ENCODE measurements at places on chromosomes 16 and 17.

GRCh38 chr17:31593806-31594205, 202.3 kb downstream of the RAB11FIP4 start:
- DNase-seq = no peak

GRCh38 chr16:28623172-28623711, 13.4 kb upstream of the SULT1A1 start:
- no peak for DNase-seq

DNA sequence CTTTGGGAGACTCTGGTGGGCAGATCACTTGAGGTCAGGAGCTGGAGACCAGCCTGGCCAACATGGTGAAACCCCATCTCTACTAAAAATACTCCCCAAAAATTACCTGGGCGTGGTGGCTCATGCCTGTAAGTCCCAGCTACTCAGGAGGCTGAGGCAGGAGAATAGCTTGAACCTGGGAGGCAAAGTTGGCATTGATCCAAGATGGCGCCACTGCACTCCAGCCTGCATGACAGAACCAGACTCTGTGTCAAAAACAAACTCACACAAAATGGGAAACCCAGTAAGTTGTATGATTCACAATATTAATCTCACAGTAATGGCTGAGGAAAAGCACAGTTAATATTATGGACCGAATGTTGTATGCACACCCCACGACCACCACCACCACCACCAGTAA, 24.3 kb downstream of the WSB1 start:
- no peak for DNase-seq

DNA sequence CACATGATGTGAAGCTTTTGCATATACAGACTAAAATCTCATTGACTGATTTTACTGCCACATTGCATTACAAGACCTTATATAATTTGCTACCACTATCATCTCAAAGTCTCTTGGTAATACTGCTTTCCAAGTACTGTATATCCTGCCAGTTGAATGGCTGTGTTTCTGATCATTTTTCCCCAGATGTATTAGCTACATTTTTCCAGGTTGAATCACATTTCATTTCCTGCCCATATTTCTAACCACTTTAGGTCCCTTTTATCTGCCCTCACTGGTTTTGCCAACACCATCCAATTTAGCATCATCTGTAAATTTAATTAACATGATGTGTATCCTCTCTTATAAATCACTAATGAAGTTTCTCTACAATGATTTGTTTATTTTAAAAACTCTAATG, 365.7 kb upstream of the PMFBP1 start:
- DNase-seq = no peak

DNA sequence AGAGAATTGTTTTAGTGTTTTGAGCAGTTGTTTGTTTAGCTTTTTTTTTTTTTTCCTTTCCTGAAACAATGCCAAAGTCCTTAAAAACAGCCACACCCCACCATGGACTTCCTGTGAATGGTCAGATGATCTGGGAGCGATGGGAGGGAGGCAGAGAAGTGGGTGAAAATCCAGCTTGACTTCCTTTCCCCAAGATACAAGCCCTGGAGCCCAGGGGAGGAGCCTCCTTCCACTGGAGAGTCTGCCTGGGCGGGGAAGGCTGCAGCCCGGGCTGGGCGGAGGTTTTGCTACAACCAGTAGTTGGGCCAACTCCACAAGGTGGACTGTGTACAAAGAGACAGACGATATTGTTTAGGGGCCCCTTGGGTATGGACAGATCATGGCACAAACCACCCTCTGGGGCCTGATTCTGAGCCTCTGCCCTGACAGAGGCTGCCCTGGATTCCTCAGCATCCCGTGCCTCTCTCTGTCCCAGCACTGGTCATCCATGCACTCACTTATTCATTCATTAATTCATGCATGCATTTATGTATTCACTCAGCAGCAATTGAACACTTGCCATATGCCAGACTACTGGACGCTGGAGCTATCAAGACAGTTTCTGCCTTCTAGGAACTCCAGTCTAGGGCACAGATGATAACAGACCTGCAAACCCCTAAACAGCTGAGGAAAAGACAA, 29.8 kb downstream of the WSB1 start:
- DNase-seq = no peak

- DNase-seq = no peak
These were observed 6.5 kb upstream of the CHD3 start for GRCh38 chr17:7882068-7882467.

- DNase-seq = no peak
These were observed 41.6 kb downstream of the PIMREG start for GRCh38 chr17:6485646-6486412.

DNA sequence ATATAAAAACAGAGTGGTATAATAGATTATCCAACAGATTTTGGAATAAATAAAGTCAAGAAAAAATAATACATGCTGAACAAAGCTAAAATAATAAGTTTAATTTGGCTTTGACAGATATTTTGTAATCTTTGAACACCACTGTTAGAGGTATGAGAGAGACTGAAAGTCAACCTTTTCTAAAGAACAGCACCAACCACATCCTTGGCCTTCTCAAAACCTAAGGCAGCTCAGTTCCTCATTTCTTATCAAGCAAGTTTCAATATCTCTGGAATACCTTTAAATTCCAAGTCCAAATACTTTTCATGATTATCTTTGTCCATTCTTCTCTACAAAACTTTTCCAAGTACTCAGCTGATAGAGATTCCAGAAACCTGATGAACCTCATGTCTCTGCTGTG, 1603.8 kb downstream of the CDH8 start:
- DNase-seq = no peak

DNA sequence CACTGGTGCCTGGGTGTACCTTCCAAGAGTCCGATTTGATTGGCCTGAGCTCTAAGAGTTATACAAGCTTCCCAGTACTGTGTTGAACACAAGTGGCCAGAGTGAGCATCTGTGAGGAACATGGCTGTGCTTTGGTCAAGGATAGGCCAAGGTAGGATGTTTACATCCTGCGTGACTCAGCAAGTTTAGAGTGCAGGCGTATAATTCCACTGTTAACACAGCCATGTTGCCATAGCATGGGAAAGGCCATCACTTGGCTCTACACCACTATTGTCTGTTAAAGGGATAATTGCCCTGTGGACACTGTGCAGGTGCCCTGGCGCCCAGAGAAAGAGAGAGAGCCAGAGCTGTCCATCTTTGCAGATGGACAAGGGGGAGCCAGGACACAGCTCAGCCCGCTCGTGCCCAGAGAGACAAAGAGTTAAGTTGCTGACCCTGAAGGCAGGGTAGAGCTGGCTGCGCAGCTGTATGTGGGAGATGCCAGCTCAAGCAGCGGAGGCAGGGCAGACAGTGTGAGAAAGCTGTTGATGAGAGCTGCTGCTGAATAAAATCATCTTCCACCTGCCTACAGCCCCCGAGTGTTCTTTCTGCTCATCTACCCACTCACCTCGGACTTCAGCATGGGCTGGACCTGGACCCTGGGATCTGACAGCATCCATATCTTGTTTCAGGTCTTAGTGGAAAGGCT, 11.7 kb downstream of the CFAP52 start:
- no peak for DNase-seq

- DNase-seq = no peak
These were observed 241.1 kb downstream of the SOX9 start for GRCh38 chr17:72361892-72362291.

- DNase-seq = no peak
These were observed 282.9 kb upstream of the N4BP1 start for GRCh38 chr16:48892893-48893292.

DNA sequence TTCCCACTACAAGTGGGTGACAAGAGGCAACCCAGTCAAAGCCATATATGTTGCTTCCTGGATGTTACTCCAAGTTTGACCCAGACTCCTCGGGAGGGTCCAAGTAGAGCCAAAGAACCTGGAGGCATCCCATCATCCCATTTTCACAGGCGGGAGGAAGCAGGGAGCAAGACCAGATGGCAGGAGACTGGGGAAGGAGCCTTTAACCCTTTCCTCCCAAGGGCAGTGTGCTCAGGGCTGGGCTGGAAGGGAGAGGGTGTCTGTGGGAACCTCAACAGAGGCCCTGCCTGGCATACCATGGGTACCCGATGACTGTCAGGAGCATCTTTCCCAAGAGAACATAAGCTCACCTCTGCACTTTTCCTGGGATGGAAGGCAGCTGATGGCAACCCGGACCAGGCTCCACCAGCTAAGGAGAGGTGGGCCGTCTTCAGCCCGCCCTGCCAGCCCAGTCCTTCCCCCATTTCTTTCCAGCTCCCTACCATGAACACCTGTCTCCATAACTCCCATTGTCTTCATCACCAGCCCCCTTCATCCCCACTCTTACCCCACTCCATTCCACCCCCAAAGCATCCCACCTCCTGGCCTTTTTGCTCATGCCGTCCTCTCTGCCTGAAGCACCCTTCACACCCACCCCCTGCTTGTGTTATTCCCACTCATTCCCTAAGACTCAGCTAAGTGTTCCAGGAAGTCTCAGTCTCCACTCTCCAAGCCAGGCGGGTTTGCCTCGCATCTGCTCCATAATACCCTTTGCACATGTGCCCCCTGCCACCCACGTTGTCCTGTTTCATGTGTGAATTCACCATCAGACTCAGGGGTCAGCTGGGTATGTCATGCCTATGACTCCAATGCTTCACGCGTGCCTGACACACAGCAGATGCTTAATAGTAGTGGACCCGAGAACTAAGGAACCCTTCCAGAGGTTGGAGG, 5.9 kb upstream of the SLC16A5 start:
- DNase-seq = no peak

DNA sequence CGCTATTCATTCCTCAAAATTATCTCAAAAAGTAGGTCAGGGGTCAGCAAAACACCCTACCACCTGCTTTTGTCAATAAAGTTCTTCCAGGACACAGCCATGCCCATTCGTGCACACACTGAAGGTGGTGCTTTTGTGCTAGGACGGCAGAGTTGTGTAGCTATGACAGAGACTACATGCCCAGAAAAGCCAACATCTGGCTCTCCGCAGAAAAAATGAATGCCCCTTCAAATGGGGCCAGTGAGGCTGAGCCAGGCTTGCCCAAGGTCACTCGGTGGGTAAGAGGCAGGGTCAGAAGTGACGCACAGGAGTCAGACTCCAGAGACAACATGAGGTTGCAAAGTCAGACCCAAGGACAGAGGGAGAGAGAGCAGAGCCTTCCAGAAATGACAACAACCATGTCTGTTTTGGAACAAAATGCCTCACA, 200.1 kb downstream of the XYLT1 start:
- DNase-seq = no peak

DNA sequence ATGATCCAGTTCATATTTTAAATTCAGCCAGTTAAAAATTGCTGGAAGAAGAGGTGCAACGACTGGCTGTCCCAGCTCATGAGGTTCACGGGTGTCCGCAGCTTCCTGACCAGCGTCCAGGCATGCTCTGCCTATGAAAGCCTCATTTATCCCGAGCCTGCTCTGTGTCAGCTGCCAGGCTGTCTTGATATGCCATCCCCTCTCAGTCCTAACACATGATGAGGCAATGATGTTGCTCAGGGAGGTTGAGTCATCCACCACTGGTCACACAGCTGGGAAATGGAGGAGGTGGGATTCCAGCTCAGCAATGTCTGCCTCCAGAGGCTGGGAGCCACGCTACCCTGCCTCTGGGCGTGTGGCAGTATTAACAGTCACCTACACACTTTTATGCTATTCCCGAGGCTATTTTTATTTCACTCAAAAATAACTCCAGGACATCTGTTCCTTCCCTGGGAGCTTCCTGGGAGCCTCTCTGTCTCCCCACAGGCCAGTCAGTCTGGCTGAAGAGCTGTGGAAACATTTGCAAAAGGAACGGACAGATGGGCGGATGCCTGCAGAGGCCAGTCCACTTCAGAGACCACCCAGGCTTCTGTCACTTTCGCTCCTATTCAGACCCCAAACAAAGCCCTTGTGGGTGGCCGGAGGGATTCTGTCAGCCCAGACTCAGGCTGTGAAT, 22.5 kb downstream of the RAB11FIP4 start:
- no peak for DNase-seq

DNA sequence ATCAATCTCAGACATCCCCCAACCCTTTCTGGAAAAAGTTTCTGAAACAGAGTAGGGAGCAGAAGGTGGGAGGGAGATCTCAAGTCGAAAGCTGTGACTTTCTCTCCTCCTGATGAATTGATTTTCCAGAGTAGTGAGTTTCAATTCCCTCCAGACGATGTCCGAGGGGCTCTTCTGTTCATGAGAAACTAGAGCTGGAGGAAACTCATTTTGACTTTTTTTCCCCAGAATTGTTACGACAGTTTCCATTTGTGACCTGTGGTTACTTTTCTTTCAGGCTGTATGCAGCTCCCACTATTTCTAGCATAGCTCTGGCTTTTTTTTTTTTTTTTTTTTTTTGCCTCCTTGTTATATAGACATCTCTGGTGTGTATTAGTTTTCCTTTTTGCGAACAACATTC, 422.1 kb upstream of the SALL1 start:
- DNase-seq = no peak

DNA sequence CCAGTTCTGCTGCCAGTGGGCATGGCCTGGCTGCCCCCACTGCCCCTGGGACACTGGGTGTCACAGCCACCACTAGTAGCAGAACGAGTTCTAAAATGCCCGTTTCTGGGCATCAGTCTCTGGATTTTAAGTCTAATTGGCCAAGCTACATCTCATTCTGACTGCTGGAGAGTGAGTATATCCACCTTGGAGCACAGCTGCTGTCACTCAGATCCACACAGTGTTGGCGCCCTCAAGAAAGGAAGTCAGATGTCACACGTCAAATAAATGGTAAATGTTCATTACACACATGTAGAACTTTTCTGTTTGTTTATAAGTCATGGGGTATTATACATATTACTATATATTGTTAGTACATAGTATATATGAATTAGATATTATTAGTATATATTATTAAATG, 19.4 kb downstream of the GNGT2 start:
- DNase-seq = no peak

GRCh38 chr17:62910277-62910676, 55.8 kb upstream of the TANC2 start:
- no peak for DNase-seq

DNA sequence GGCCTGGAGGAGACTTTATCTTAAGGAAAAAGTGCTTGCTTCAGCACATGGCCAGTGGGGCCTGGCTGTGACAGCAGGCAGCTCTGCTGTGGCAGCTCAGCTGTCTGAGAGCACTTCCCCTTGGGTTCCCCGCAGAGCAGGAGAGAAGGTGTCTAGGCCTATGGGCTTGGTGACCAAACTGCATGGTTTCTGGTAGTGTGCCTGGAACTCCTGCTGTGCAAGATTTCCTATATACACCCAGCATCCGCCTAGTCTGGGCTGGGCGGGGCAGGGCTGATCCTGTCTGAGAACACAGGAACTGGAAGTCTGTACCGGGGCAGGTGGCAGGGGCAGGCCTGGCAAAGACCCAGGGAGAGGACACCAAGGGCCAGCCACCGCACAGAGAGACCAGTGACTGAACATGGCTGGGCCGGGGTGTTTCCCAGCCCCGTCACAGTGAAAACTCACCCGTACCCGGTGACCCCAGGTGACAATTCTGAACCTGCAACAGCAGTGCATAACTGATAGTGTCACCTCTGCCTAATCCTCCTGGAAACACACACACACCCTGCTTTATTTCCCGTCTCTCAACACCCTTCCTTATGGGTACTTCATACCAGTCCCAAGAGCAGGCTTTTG, 39.3 kb downstream of the CHD9 start:
- no peak for DNase-seq

GRCh38 chr17:28744104-28744971, 527 bp downstream of the TRAF4 start:
- DNase-seq = no peak

GRCh38 chr17:10052106-10052813, 146.1 kb downstream of the GAS7 start:
- no peak for DNase-seq
